NCI-H748 treated with DMSO at 0.1 percent for 48 hours (cell line): ENCODE measurements at places on chromosomes 16 and 17.

GRCh38 chr17:56866496-56866895 lies 32.5 kb downstream of the DGKE start:
- DNase-seq: no peak

- no peak for DNase-seq
Measured at GRCh38 chr16:53852678-53853077, 148.7 kb downstream of the FTO start.

DNA sequence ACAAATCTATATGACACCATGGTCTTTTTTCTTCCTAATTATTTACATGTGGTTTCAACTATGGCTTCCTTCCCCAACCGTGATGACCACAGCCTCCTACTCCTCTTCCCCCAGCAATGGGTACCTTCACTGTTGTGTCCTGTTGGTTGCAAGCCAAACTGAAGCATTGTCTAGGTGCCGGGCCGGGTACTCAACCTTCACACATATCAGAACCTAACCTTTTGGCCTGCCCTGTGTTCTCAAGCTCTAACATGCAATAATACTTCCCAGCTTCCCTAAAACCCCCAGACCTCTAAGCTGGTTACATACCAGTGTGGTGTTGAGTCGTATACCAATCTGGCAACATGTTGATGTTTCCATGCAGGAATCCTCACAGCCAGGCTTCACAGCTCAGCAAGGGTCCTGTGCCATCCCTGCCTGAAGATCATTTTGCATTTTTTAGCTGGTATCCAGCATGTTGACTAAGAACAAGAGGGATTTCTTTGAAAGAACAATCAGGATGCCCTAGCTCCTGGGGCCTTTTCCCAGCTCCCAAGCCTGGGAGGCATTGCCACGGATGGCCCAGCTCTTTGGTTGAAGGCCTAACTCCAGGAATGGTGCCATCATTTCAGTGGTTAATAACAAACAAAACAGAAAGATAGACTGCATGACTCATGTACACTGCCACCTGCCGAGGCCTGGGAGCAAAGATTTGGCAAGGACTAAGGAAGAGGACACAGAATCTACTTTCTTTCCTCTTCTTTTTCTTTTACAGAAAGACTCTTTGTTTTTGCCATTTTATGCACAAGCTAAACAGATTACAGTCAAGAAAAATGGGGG lies 373.7 kb upstream of the SALL1 start:
- DNase-seq: no peak

DNA sequence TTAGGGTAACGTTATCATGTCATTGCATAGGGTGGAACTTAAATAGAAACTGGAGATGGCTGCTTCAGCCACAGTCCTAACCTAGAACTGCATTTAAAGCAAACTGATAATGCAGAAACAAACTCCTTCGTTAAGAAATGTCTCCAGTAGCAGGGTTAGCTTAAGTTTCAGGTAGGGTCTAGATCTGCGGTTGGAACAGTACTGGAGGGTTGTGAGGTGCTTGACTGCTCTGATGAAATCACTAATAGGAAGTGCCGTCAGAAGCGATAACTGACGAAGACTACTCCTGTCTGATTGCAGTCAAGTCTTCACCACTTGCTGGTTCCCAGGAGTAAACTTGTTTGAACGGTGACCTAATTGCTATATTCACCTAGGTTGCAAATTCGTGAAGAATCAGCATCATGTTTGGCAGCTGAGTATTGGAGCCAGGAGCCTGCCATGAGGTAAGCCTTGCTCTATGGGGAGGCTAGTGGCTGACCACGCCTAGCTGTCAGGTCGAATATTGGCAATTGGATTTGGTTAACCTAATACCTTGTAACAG lies 24.5 kb downstream of the TRPV2 start:
- no peak for DNase-seq

DNA sequence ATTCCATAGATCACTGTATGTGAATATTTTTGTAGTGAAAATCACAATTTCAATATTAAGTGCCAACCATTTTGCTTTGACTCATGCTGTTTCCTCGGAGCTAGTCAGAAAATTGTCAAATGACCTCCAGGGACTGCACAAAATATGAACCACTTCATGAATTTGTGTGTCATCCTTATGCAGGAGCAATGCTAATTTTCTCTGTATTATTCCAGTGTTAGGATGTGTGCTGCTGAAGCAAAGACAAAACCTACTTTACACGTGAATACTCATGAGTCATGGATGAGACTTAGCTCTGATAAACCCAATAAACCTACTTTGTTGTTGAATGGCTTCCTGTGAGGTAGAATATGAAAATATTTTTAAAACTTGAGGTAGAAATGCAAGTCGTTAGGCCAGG lies 65.2 kb downstream of the SHCBP1 start:
- DNase-seq: no peak

DNA sequence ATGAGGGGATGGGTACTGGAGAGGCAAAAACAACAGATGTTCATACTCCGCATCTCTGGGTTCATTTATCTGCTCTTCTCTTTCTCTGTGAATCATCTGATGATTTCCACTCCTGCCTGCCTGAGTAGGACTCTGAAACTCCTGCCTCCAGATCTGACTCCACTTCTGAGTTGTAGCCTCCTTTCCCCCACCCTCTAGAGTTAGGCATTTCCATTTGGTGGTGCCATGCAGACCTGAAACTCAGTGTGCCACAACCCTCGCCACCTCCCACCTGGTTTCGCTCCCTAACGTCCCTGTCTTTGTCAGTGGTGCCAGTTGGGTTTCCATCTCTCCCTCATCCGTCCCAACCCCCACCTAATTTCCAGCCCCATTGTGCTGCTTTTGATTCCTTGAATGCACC lies 126.2 kb downstream of the PRKCB start:
- no peak for DNase-seq

DNA sequence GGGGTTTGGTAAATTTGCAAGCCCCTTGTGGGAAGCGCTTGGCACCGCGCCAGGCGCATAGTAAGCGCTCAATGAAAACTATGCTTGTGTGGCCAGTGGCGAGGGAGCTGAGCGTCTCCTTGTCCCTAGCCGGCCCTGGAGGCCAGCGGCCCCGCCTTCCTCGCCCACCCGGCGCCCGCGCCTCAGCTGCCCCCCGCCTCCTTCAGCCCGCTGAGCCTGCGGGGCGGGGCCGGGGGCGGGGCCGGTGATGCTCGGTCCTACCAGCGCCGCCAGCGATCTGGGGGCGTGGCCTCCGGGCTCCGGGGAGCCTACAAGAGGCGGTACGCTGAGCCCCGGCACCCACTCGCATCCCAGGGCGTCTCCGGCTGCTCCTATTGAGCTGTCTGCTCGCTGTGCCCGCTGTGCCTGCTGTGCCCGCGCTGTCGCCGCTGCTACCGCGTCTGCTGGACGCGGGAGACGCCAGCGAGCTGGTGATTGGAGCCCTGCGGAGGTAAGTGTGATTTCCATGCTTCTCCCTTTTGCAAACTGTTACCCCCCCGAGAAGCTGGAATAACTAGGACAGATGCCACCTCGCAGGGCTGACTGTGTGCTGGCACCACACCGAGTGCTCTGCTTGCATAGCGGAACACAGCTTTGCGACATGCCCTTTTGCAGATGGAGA lies at the start of gene CRISPLD2:
Gene CRISPLD2 (plus strand): TSS at position 342 of the 661 bp plus-strand sequence. CDS start 18,511 bp downstream, outside the sequence.
- DNase-seq: peak; percentile 56

DNA sequence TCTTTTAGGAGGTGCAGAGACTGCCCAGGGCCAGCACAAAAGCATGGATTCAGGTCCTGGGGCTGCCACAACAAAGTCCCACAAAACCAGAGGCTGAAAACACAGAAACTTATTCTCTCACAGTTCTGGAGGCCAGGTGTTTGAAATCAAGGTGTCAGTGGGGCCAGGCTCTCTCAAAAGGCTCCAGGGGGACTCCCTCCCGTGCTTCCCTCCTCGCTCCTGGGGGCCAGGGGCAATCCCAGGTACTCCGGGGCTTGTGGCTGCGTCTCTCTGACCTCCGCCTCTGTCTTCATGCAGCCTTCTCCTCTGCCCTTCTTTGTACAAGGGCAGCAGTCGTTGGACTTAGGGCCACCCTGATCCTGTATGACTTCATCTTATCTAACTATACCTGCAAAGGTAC lies 8.3 kb upstream of the RBFOX3 start:
- no peak for DNase-seq

DNA sequence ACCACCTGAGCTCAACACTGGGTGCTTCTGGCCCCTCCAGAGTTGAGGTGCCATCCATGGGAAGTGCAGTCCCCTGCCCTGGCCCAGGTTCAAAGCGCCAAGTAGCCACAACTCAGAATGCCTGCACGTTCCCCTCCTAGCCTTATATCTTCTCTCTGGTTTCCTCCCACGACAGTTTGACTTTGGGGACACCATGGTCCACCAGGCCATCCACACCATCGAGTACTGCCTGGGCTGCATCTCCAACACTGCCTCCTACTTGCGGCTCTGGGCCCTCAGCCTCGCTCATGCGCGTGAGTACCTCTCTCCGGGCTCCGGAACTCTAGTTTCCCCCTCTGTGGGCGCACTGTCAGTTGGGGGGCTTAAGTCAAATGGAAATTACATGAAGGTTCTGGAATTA lies 22.4 kb upstream of the NAGLU start:
- no peak for DNase-seq

DNA sequence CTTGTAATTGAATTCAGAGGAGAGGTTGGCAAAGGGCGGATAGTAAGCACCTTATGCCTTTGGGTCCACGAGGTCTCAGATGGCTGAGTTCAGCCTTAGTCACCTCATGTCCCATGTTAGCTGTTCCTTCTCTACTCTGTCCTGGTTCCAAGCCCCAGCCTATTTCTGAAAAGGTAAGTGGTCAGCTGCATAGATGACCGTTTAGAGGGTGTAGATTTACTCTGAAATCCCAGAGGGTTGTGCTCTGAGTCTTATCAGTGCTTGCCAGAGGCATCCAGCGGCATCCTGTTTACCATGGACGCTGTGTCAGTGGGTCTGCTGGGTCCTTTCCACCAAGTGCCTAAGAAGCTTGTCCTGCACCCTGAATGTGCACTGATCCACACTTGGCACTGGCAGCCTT lies 1.9 kb downstream of the ZNF778 start:
- DNase-seq: no peak

- DNase-seq: no peak
Measured at GRCh38 chr17:77394540-77395295, 253.9 kb downstream of the SEC14L1 start.

- no peak for DNase-seq
Measured at GRCh38 chr16:77989846-77990245, 32.5 kb upstream of the CLEC3A start.

- peak; percentile 28 for DNase-seq
Measured at GRCh38 chr16:82882982-82883835, 256.4 kb downstream of the CDH13 start.

DNA sequence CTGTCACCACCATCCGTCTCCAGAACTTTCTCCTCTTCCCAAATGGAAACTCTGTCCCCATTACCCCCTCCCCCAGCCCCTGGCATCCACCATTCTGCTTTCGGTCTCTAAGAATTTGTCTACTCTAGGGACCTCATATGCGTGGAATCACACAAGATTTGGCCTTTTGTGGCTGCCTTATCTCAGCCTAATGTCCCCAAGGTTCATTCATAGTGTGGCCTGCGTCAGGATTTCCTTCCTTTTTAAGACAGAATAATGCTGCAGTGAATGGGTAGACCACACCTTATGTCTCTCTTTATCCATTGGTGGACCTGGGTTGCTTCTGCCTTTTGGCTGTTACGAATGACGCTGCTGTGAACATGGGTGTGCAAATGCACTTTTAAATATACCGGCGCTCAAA lies 139.7 kb upstream of the PLCG2 start:
- DNase-seq: no peak

DNA sequence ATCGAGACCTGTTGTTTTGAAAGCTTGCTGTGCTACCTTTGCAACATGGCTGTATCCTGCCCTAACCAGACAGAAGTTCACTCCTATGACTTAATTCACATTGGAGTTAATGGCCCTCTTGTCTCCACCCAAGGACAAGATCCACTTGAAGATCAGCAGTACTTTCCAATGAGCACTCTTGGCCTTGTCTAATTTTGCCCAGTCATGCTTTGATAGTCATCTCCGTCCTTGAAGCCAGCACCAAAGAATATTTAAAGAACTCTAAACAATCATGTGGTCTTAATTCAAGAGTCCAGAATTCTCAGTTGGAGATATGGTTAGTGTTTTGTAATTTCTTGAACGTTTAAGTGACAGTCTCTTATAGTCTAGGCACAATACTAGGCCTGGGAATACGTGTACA lies 775.6 kb upstream of the EEF2KMT start:
- no peak for DNase-seq

- no peak for DNase-seq
Measured at GRCh38 chr16:77585379-77586251, 136.7 kb upstream of the NUDT7 start.

DNA sequence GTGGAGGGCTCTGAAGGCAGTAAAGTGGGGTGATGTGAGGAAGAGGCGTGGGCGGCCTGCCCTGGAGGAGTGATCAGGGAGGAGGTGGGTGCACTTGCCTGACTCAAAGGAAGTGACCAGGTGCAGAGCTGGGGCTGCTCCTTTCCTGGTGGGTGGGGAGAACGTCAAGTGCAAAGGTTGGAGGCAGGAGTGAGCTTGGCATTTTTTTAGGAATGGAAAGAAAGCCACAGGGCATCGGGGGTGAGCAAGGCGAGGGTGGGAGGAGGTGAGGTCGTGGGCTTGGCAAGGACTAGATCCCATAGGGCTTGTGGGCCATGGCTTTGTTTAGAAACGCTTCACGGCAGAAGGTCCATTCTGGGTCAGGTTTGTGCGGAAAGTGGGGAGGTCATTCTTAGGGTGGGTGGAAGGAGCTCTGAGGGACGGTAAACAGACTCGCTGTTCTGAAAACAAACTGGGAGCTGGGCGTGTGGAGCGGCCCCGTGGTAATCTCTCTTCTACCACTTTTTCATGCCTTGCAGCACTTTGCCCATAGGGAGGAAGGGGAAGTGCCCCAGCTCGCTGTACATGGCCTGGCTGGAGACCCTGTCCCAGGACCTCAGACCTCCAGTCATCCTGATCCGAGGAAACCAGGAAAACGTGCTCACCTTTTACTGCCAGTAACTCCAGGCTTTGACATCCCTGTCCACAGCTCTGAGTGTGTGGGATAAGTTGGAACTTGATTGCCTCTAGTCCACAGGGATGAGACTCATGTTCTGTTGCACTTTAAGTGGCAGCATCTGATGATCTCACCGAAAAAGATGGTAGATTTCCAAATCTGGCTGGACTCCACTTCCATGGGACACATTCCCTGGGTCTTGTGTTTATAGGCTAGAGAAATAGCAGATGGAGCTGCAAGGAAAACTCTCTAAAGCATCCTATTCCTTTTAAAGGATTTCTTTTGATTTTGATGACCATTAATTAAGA lies 18.9 kb upstream of the HERPUD1 start:
- DNase-seq: no peak

- DNase-seq: no peak
Measured at GRCh38 chr17:53168413-53168812, 654.3 kb upstream of the KIF2B start.
